ENCODE measurements at places on chromosomes 13 and 19.

- no peak for DNase-seq
Observed at GRCh38 chr13:98252931-98253470, 75.9 kb upstream of the RNF113B start.

DNA sequence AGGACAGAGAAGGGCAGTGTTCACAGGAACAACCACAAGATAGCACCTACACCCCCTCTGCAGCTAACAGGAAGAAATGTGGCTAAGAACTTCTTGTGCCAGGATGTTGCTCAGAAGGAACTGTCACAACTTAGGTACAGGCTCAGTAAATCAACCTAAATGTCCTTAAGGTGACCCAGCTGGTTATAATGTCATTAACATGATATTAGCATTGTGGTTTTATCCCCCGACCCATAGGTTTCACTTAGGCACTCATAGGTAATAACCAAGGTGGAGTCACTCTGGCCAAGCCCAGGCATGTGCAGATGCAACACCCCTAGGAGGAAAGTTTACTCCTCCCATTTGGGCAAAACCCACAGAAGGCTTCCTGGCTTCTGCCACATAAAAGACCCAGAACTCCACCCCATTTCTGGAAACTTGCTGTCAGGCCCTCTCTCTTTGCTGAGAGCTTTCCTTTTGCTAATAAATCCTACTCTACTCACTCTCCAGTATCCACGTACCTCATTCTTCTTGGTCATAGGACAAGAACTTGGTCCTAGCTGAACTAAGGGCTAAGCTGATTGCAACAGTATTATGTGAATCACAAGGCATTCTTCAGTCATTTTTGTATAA is 951.3 kb downstream of the SLITRK5 start:
- peak; percentile 7 for DNase-seq

- DNase-seq, result no peak
Observed at GRCh38 chr19:1259206-1259875, 9.8 kb upstream of the CIRBP start.

- no peak for DNase-seq
Observed at GRCh38 chr19:18669524-18669817, 14.0 kb upstream of the CRTC1 start.

DNA sequence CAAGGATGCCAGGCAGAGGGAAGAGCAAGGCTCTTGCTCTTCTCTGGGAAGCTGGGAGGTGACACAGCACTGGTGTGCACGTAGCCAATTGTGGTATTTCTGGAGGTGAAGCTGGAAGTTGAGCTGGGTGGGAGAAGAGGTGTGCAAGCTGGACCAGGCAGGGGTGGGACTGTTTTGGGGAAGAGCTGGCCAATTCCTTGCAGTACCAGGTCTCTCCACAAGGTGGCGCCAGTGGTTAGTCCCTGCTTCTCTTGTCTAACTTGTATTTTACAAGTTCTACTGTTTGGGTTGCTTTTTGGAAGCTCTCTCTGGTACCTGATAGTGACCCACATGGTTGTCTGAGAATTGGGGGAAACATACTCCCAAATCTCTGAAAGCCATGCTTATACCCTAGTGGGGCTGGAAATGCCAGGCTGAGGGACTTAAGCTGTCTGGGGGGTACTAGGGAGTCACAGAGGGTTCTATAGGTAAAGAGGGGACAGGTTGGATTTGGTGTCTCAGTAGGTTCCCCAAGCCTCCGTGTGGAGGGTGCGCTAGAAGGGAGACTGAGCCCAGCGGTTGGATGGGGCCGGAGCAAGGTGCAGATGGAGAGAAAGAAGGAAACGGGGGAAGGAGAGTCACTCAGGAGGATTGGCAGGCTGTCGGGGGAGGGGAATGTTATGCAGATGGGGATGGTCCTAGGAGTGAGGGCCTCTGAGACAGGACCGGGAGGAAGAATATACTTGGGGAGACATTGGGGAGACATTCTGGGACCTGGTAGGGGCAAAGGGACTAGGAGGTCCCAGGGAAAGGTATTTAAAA is 3.0 kb downstream of the HPN start:
- no peak for DNase-seq

GRCh38 chr19:688214-688613 is 7.0 kb downstream of the PRSS57 start:
- no peak for DNase-seq

- DNase-seq, result no peak
Observed at GRCh38 chr13:92658293-92658692, 568.3 kb upstream of the GPC6 start.

DNA sequence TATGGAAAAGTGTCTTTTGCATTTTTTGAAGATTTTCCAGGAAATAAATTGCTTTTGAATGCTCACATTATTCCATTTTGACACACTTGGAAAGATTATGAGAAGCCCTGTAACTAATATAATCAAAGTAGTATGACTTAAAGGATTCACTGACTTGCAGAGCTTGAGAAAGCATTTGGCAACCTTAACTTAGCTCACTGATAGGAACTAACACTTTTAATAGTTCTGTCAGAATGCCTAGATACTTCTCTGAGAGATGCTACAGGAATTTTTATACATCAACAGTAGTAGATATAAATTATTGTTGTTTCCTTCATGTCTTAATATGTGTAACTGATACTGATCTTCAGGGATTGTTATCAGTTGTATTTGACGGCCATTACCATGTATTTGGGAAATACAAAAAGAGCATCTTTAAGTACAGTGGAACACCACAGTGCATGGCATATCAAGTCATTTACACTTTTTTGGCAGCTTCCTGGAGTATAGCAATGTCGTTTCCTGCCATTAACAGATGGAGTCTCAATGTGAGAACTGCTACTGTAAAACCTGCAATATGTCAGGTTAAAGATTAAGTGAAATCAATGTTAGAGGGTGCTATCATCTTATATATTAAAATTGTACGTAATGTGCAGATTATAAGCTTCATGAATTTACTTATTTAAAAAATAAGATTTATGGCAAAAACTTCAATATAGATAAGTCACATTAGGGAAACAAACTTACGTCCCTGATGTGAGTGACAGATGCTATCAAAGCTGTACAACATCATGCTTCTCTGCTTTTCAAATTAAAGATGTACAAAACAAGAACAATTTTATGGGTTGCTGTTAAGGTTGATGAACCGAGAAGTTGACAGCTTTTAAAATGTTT is 1159.8 kb upstream of the MIR17HG start:
- DNase-seq, result no peak

GRCh38 chr19:32469795-32470194 is 64.2 kb downstream of the DPY19L3 start:
- DNase-seq, result no peak

GRCh38 chr19:53581871-53582279 is 43.9 kb downstream of the ZNF331 start:
- no peak for DNase-seq

DNA sequence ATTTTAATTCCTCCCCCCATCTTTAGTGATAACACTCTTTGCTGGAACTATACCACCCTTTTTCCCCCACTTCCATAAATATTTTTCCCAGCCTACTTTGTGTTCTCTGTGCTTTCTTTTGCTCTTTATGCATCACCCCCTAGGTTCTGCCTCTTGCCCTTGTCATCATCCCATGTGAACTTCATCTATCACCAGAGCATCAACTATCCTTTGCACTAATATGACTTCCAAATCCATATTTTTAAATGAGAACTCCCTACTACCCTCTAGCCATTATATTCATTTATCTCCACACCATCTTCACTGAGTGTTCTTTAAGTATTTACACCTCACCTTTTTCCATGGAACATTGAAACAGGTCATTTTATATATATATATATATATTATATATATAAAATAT is 452.7 kb downstream of the FOXO1 start:
- no peak for DNase-seq

GRCh38 chr13:104759069-104759468 is 1692.9 kb upstream of the SLC10A2 start:
- no peak for DNase-seq

DNA sequence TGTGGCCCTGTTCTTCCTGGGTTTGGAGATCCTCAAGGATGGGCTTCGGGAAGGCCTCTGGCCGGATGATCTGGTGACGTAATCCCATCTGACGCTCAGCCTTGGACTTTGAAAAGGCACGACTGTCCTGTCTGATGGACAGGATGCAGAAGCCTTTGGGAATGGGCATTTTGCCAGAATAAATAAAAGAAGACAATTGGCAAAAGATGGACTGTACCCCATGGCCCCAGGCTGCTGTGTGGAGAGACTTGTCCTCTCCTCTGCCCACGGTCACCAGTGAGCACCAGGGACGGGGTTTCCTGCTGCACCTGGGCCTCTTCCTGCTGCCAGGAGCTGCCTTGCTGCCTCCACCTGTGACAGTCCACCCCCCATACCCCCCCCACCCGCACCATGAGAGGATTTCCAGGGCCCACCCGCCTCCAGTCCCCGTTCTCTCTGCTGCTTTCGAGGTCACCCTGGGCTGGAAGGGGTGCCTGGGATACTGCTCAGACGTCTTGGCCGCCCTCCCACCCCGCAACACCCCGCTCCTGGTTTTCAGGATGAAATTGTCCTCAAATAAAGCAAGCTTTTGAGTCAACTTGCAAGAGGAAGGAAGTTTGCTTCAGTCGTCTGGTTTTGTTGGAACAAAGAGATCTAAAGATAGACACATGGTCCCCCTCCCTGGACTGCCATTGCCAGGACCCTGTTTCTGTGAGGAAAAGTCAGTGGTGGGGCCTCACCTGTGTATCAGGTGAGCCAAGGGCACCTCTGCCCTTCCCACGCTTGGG is 40.9 kb downstream of the MCF2L start:
- no peak for DNase-seq

DNA sequence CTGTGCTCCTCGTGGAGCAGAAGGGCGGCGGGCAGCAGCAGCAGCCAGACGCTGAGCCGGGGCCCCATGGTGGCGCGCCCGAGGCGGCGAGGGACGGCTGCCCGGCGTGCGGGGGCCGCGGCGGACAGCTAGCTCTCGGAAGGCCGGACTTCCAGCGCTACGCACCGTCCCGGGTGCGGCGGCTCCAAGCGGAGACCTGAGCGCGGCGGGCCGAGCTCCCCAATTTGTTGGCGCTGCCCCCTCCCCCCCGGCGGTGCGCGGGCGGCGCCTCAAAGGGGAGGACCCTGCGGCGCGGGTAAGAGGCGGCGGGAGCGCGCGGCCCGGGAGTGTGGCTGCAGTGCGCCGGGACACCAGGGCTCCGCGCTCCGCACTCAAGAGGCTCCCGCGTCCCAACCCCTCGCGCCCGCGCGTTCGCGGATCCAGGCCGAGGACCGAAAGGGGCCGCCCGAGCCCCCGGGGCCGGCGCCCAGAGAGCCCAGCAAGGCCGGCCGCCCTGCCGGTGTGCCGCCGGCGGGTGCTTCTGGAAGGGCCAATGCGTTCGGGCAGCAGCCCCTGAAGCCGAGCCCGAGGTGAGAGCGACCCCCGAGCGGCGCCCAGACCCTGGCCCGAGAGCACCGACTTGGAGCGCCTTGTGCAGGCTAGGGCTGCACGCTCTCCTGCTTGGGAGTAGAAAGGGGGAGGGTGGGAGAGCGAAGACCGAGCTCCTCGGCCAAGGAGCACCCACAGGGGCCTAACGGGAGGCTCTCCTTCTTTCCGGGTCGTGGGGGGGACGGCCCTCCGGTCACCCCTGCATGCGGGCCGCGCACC is at the start of the genes COL4A1 and COL4A2:
TSS of gene COL4A1 (minus strand) at position 198 of the 807 bp plus-strand sequence. CDS start at position 68, 130 bp downstream.
TSS of gene COL4A2 (plus strand) at position 325 of the 807 bp plus-strand sequence. CDS start 620 bp downstream, outside the sequence.
- no peak for DNase-seq

DNA sequence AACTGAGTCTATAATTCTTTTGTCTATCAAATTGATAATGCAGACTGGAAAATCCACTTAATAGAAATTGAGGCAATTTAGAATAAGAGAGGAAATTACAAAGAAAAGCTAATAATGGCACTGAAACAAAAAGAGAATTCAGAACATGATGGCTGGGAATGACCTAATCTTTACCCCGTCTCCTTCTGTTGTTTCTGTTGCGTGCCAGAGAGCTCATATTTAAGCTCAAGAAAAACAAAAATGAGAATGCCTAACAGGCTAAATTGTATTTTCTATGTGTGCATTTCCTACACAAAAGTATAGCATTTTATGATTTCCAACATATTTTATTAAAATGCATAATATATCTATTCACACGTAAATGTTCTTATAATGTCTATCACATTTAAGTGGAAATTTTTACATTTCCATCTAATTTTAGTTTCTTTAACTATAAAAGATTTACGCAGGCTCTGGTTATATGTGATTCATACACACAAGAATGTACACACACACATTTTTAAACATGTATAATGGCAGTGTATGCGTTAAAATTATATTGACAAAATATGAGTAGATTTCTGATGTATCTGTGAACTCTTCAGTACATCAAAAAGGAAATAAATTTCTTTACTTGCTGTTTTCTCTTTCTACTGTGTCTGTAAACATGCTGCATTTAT is 432.3 kb downstream of the SLITRK6 start:
- no peak for DNase-seq

DNA sequence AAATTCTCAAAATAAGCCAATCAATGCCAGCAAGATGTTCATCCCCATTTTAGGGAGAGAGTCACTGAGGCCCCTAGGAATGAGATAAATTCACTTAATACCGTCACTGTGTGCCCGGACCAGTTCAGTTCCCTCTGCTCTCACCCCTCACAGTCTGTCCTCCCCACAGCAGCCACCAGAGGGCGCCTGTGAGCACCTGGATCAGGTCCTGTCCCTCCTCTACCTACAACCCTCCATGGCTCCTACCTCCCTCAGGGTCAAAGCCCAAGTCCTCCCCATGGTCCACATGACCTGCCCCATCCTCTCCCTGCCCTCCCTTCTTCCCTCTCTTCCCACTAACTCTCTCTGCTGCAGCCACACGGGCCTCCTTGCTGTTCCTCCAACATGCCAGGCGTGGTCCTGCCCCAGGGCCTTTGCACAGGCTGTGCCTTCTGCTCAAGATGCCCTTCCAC is 42.0 kb upstream of the NFIC start:
- peak; percentile 40 for DNase-seq

DNA sequence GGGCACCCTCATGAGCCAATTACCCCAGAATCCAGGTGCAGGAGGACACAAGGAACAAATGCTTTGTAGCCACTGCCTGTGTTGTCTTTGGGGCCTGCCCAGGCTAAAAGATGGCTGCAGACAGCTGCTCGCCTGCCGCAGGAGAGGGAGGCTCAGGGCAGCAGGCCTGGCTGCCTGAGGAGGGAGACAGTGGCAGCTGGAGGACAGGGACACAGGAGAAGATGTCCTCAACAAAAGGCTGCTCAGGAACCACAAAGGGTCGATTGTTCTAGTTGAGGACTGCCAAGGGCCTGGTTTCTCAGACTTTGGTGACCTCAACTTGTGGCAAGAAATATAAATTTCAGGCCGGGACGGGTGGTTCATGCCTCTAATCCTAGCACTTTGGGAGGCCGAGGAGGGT is 7.6 kb downstream of the SIRT2 start:
- no peak for DNase-seq

DNA sequence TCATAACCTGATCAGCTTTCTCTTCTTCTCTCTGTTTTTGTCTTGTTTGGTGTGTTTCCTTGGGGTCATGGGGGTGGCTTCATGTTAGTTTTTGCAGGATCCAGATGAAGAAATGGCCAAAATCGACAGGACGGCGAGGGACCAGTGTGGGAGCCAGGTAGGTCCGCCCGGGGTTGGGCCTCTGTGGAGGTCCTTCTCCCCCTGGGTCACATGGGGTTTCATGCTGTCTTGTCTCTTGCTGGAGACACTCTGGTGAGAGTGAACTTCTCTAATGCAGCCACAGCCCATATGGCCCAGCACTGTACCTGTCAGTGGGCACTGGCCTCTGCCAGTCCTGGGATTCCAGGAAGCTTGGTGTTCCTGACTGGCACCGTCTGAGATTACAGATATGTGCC is 1.1 kb downstream of the CCNE1 start:
- no peak for DNase-seq

GRCh38 chr13:52405767-52406494 is at the start of gene THSD1:
THSD1 (minus strand) TSS chr13:52406172; CDS start chr13:52402600, 3,572 bp downstream.
- DNase-seq, result no peak

- no peak for DNase-seq
Observed at GRCh38 chr13:112105244-112105681, 38.3 kb downstream of the SOX1 start.

All from stimulated activated CD8-positive, alpha-beta memory T cell treated with anti-CD3 and anti-CD28 coated beads, Interleukin-2, amount 100 ng/mL, for 1 hour (primary cell).